ENCODE measurements at places on chromosomes 2 and 18. TPM values are rescaled to one million over a fixed set of nuclear protein-coding genes. Genes with fewer than 3 reads are reported as not detected.
A peak's percentile ranks its signal among the peaks of the same experiment; 100 is the strongest.

SERPINB11 gene
- not detected for total RNA-seq

CYP1B1 gene
- not detected for total RNA-seq

MYOM1 gene
- total RNA-seq = not detected

CTAGE1 gene
- total RNA-seq = not detected

ITPRIPL1 gene
- total RNA-seq = 4.6 TPM

UGT1A5 gene
- total RNA-seq = not detected

DNA sequence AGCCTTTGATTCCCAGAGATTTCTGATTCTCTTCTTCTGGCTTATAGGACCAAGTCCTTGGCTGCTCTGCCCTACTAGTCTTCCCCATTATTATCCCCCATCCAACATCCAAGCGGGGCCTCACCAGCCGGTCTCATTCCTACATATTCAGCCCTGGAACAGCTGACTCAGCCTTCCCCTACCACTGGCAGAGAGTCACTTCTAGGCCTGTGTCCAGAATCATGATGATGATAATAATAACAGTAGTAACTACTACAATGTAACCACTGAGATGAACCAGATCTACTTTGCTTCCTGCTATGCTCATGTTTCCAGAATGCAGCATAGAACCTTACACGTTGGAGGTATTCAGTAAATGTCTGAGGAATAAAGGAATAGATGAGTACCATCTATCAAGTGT, 295.2 kb downstream of the SRBD1 start:
- DNase-seq = peak; percentile 48
- H3K4me1 ChIP-seq = no peaks in the 10 kb centered on the region
- H3K36me3 ChIP-seq = no peaks in the 10 kb centered on the region
- no peak overlapping the region for H3K27ac ChIP-seq
- H3K27me3 ChIP-seq = no peaks in the 10 kb centered on the region

- peaks cover 3% of the 10 kb centered on the region for H3K4me1 ChIP-seq
- H3K36me3 ChIP-seq = no peaks in the 10 kb centered on the region
- no peak for DNase-seq
- H3K27ac ChIP-seq = no peak overlapping the region
- peaks cover 1% of the 10 kb centered on the region for H3K27me3 ChIP-seq
- no peak overlapping the region for H3K4me3 ChIP-seq
Measured at GRCh38 chr2:207497596-207497995, 32.2 kb upstream of the CREB1 start.

- no peak overlapping the region for H3K4me3 ChIP-seq
- H3K4me1 ChIP-seq = no peaks in the 10 kb centered on the region
- DNase-seq = peak; percentile 66
- no peak overlapping the region for H3K27ac ChIP-seq
- no peaks in the 10 kb centered on the region for H3K36me3 ChIP-seq
Measured at GRCh38 chr18:46148810-46149209, 44.6 kb downstream of the HAUS1 start.

- no peaks in the 10 kb centered on the region for H3K36me3 ChIP-seq
- no peaks in the 10 kb centered on the region for H3K4me1 ChIP-seq
- no peak for DNase-seq
- H3K27ac ChIP-seq = no peak overlapping the region
- no peak overlapping the region for H3K4me3 ChIP-seq
Measured at GRCh38 chr18:10444314-10445006, 10.0 kb upstream of the APCDD1 start.

DNA sequence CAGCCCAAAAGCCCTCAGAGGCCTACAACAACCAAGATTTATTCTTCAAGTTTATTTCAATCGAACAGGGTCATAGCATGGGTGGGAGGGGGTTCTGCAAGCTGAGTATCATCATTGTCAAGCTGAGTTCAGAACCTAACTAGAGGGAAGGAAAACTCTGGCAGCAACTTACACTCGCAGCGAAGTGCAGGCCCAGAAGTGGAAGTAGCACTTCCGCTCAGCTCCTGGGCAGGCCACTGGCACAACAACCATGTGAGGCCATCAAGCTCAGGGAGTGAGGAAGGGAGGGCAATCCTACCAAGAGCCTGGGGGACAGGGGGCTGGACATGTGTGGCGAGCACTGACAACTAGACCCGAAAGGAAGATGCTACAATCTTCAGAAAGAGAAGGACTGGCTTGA, 4.8 kb downstream of the UXS1 start:
- no peak for DNase-seq
- H3K27me3 ChIP-seq = no peaks in the 10 kb centered on the region
- H3K36me3 ChIP-seq = no peaks in the 10 kb centered on the region
- no peak overlapping the region for H3K4me3 ChIP-seq

DNA sequence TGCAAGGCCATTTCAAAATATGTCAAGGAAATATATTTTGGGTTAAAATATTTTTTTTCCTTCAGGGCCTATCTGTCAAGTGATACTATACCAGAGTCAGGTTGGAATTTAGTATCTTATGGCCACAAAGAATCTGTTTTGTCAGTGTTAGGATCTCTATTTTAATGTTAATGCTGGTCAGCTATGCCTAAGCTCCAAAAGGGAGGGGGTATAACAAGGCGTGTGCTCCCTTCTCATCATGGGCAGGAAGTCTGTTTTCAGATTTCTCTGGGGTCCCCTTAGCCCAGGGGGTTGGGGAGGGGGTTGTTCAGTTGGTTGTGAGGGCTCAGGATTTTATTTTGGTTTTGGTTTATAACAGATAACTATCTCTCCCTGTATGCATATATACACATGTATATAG, 126.4 kb downstream of the TMEM163 start:
- H3K36me3 ChIP-seq = no peaks in the 10 kb centered on the region
- H3K4me1 ChIP-seq = no peaks in the 10 kb centered on the region
- no peaks in the 10 kb centered on the region for H3K27me3 ChIP-seq
- no peak overlapping the region for H3K27ac ChIP-seq

DNA sequence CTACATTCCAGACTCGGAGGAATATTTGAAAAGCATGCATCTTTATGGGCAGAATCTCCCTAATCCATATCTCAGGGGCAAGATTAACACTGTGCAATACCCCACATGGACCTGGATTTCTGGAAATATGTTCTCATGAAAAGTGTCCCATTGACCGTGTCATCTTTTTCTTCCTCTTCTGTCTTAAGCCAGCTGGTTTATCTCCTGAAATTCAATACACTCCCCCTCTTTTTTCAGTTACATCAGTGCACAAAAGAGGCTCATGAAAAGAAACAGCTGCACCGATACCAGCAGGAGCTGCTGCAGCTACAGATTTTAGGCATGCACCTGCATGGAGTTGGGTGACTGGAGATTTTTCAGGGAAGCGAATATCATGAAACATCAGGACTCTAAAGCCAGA, 117.2 kb downstream of the SLC4A3 start:
- no peak for DNase-seq
- H3K27me3 ChIP-seq = no peaks in the 10 kb centered on the region
- H3K4me1 ChIP-seq = no peaks in the 10 kb centered on the region

DNA sequence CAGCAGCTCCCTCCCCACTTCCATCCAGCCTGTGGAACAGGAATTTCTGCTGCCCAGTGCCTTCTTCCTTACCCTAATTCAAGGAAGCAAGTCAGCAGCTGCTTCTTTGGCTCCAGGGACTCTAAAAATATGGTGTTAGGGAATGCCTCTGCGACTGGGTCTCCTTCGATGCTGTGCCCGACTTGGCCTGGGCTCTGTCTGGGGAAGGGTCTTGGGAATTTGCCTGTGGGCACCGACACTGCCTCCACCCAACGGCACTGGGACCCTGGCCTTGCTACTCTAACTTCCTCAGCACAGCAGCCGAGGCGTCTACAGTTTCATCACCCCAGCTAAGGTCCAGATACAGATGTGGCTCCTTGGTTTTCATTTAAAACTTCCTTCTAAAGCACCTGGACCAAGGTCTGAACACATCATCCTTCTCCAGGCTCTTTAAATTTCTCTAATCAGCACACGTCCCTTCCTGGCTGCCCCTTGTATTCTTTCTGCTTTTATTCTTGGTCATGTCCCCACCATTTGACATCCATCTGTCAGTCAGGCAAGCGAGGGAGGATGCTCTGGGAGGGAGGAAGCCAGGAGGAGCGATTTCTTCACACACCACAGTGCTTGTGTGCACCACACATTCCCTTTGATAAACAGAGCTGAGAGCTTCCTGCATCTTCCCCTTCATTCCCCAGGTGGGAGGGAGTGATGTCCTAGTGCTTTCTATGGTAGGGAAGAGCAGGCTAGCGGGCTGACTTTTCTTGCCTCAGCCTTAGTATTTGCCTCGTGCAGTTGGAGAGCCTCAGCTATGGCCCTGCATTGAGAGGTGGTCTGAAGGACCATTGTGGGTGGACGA, 6.8 kb downstream of the LBH start:
- H3K36me3 ChIP-seq = no peaks in the 10 kb centered on the region
- H3K27me3 ChIP-seq = peaks cover 11% of the 10 kb centered on the region
- H3K27ac ChIP-seq = no peak overlapping the region
- no peak overlapping the region for H3K4me3 ChIP-seq
- no peaks in the 10 kb centered on the region for H3K4me1 ChIP-seq
- DNase-seq = no peak

DNA sequence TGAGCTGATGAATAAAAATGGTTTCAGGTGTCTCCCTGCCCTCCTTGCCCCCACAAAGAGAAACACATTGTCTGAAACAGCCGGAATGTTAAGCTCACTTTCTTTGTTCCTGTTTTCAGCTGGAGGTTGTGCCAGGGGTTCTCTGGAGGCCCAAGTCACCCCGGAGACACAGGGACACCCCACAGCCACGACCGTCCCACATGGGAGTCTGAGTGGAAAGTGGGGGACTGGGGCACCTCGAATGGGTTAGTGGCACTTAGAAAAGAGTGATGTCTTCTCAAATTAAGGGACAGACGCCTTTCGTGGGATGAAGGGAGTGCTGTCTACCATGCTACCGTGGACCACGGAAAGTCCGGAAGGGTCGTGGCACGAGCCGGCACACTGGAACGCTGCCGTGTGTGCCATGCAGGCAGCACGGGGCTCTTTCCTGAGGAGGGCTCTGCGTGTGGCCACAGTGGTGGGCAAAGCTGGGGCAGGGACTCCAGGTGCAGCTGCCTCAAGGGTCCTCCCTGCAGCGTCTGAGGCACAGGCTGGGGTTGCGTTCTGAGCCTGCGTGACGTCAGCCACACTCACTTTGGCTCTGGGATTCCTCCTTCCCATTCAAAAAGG, 39.4 kb upstream of the CTDP1 start:
- H3K27ac ChIP-seq = no peak overlapping the region
- H3K4me3 ChIP-seq = no peak overlapping the region
- H3K4me1 ChIP-seq = no peaks in the 10 kb centered on the region
- no peaks in the 10 kb centered on the region for H3K36me3 ChIP-seq
- peaks cover 4% of the 10 kb centered on the region for H3K27me3 ChIP-seq
- DNase-seq = no peak

DNA sequence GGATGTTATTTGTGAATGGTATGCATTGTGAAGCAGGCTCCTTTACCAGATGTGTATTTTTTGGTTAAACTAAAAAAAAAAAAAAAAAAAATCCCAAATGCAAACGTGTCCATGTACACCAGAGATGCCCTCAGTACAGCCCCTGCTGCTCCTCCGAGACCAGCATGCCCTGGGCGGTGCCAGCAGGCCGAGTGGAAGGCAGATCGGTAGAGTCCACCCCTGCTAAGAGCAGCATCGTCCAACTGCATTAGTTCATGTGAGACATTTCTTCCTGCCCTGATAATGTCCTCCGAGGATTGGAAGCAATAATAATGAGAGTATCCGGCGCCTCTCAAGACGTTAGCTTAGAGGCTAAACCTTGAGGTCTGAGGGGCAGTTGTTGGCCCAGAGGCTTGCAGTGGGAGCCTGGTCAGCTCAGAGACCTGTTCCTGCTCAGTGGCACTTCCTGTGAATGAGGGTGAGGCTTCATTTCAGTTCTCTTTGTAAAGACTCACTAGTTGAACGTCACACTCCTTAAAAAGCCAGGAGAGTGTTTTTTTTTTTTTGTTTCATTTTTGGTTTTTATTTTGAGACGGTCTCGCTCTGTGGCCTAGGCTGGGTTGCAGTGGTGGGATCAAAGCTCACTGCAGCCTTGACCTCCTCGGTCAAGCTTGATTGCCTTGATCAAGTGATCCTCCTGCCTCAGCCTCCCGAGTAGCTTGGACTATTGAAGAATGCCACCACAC, 5.6 kb downstream of the SLC66A3 start:
- H3K27me3 ChIP-seq = no peaks in the 10 kb centered on the region
- no peak overlapping the region for H3K27ac ChIP-seq
- H3K4me3 ChIP-seq = no peak overlapping the region
- H3K4me1 ChIP-seq = peaks cover 3% of the 10 kb centered on the region

- H3K36me3 ChIP-seq = no peaks in the 10 kb centered on the region
- H3K27me3 ChIP-seq = no peaks in the 10 kb centered on the region
- H3K27ac ChIP-seq = no peak overlapping the region
- no peaks in the 10 kb centered on the region for H3K4me1 ChIP-seq
Measured at GRCh38 chr18:27871726-27872125, 305.2 kb downstream of the CDH2 start.

DNA sequence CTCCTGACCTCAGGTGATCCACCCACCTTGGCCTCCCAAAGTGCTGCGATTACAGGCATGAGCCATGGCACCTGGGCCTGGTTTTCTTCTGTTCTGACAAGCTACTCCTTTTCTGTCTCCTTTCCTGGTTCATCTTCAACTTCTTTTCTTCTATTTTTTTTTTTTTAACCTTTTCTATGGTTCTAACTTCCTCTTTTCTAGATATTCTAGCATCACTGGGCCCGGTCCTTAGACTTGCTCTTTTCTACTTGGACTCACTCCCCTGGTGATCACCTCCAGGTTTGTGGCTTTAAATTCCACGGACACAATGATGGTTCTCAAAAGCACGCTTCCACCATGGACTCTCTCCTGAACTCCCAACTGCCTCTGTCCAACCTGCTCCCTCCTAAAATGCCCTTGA, 2.0 kb downstream of the EIF2AK2 start:
- no peak for DNase-seq
- no peaks in the 10 kb centered on the region for H3K36me3 ChIP-seq
- no peak overlapping the region for H3K27ac ChIP-seq
- H3K4me1 ChIP-seq = peaks cover 40% of the 10 kb centered on the region
- no peak overlapping the region for H3K4me3 ChIP-seq

DNA sequence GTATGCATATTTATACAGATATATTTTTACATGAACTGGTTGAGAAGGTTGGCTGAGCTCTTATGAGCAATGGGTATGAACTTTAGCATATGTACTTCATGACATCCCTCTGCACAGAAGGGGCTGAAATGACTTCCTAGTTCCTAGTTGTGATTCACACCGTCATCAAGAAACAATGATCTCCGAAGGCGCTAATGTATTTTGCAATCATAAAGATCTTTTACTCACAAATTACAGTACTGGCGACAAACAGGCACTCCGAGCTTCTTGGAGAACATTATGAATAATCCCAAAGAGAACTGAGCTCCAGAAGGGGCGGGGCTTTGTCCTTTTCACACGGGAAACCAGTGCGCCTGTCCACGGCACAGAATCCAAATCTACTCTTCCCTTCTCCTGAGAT, 18.1 kb downstream of the BCL2 start:
- DNase-seq = no peak
- H3K4me1 ChIP-seq = peaks cover 3% of the 10 kb centered on the region
- H3K27me3 ChIP-seq = no peaks in the 10 kb centered on the region

GRCh38 chr2:3692375-3692774, 11.0 kb upstream of the DCDC2C start:
- no peak overlapping the region for H3K27ac ChIP-seq
- peak; percentile 22 for DNase-seq
- H3K36me3 ChIP-seq = no peaks in the 10 kb centered on the region
- H3K27me3 ChIP-seq = no peaks in the 10 kb centered on the region
- no peak overlapping the region for H3K4me3 ChIP-seq
